SW 1271 (cell line): ENCODE measurements at places on chromosomes 2 and 18.

- DNase-seq = peak; percentile 8
Measured at GRCh38 chr2:43524177-43524965, 71.5 kb downstream of the THADA start.

DNA sequence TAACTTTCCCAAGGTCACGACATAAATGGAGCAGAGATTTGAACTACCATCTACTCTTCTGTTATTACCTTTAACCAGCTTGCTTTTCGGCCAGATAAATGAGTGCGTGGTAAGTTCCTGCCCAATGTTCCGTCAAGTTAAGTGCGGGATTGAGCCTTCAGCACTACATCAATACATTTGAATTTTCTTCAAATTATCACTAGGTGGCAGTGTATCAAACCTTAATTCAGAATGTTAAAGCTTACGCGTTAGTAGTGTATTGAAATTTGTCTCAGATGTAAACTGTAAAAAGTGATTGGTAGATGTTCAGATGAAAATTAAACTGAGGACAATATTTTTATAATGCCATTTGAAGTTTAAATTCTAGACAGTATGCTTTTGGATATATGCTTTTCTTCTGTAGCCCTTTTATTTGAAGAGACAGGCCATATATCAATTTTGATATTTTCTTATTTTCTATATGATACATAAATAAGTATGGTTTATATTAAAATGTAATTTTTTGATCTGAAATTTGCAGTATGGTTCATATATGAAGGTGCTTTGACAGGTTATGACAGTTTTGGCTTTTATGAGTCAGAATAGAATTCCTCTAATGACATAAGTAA, 681.3 kb downstream of the ADCYAP1 start:
- no peak for DNase-seq

GRCh38 chr18:48105317-48105716, 174.9 kb upstream of the SMAD2 start:
- no peak for DNase-seq

GRCh38 chr2:19545507-19545906, 187.1 kb upstream of the OSR1 start:
- no peak for DNase-seq

GRCh38 chr2:194319222-194319992, 1337.6 kb upstream of the SLC39A10 start:
- no peak for DNase-seq

DNA sequence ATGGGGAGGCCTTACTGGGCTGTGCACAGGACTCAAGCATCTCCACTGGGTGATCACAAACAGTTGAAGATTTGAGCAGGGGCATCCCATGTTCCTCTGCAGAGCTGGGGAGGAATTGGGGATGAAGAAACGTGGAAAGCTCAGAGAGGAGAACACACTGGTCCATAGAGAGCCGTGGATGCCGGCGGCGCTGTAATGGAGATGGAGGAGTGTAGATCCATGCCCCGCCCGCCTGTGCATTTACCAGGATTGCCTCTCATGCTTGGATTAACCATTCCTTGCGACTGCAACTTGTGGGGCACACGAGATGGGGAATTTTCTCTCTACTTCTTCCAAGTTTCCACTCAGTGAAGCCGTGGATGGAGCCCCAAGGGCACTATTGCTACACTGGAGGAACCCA, 115.9 kb downstream of the NCK2 start:
- no peak for DNase-seq

- DNase-seq = peak; percentile 60
Measured at GRCh38 chr18:56709463-56709862, 58.3 kb downstream of the WDR7 start.

- DNase-seq = no peak
Measured at GRCh38 chr18:52657043-52657805, 317.2 kb downstream of the DCC start.

GRCh38 chr18:74836296-74837139, 238.8 kb downstream of the ZNF407 start:
- no peak for DNase-seq

DNA sequence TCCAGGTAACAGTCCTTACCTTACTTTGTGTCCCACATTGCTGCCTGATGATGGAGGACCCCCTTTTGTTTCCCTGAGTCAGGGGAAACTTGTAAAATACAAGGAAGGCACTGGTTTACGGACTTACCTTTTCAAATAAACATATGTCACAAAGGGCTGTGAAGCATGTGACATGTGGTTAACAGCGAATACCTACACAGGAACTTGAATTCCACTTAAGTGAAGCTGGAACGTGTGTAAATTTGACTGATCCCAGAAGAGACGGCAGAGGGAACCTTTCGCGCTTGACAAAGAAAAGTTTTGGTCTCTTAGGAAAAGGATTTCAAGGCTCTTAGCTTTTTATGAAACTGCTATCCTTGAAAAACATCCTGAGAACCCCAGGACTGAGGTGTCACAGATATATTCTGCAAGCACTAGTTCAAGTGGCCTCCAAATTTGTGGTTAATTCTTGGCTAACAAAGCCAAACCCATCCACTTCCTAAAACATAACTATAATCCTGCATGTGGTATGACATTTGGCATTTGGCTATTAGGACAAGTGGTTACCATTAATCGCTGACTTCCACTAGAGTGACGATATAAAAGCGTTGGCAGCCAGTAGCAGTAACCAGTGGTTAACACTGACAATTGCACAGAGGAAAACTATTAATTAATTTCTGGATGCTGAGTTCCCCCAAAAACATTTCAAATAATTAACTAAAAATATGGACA, 55.6 kb downstream of the ITGB6 start:
- no peak for DNase-seq

GRCh38 chr2:149972066-149972465, 384.5 kb upstream of the MMADHC start:
- DNase-seq = no peak

GRCh38 chr2:111691164-111691875, 192.7 kb downstream of the ANAPC1 start:
- DNase-seq = no peak

DNA sequence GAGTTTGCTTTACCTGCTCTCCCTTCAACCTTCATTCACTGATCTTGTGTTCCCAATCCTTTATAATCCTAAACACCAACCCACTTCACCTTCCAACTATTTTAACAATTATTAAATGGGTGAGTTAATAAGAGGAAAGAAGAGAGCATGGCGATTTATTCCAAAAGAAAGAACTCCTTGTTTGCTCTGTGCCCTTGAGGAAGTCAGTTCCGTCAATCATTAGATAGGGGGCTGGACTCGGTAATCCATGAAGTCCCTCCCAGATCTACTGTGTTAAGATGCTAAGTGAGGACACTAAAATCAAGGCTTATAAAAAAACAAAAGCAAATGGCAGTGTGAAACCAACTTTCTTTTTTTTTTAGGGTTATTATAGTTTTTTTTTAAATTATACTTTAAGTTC, 589.9 kb downstream of the XIRP2 start:
- no peak for DNase-seq

GRCh38 chr2:62270728-62271127, 74.8 kb downstream of the B3GNT2 start:
- no peak for DNase-seq

GRCh38 chr2:66890166-66890742, 455.3 kb downstream of the MEIS1 start:
- no peak for DNase-seq

- no peak for DNase-seq
Measured at GRCh38 chr2:42087857-42088195, 40.0 kb downstream of the PKDCC start.

DNA sequence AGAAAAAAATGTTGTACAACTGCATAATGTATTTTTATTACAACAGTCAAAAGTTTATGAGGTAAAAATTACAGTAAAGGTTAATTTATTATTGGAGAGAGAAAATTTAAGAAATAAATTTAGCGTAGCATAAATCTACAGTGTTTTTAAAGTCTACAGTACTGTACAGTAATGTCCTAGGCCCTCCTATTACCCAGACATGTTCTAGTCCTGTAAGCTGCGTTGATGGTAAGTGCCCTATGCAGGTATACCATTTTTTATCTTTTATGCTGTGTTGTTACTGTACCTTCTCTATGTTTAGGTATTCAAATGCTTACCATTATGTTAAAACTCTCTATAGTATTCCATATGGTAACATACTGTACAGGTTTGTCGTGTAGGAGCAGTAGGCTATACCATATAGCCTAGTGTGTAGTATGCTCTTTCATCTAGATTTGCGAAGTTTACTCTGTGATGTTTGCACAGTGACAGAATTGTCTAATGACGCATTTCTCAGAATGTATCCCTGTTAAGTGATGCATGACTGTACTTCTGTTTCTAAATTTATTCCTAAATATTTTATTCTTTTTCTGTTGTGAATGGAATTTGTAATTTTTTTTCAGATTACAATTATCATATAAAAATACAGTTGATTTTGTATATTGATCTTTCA, 24.5 kb downstream of the ABI2 start:
- DNase-seq = no peak
